ENCODE measurements at places on chromosomes 3 and 15. TPM values are rescaled to one million over a fixed set of nuclear protein-coding genes. Genes with fewer than 3 reads are reported as not detected.

The WNT7A gene
- not detected for total RNA-seq

- no peak for DNase-seq
Observed at GRCh38 chr15:93527374-93528050, 438.5 kb upstream of the RGMA start.

GRCh38 chr3:187550446-187550845 is 119.7 kb downstream of the SST start:
- no peak for DNase-seq

DNA sequence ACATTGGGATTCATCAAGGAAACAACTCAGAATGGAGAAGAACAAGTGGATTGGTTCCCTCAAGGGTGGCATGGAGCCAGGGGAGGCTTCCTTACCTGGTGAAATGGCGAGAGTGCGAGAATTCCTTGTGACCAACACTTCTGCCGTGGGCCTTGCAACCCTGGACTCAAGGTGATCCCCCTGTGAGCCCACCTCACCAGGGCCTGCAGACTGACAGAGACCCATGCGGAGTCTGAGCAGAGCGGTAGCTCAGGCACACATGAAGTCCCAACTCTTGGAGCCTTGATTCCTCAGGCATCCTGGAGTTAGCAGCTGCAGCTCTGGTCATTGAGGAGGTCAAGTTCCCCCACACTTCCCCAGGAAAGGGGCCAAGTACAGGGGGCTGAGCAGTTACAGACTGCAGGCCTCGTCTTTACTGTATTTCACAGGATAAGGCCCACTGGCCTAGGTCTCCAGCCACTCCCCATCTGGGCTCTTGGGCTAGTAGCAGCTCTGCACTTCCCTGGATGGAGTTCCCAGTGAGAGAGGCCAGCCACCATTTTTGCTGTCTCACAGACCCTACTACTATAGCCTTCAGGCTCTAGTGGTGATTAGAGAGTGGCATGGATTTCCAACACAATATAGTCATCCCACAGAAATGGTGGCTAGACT is 269.5 kb upstream of the DCBLD2 start:
- DNase-seq, result no peak

Data from pulmonary artery endothelial cell (primary cell).